ENCODE measurements at places on chromosomes 1 and 21.

- DNase-seq = no peak
Measured at GRCh38 chr1:208475449-208475848, 231.3 kb upstream of the PLXNA2 start.

- no peak for DNase-seq
Measured at GRCh38 chr1:211257826-211258225, 1.3 kb upstream of the RCOR3 start.

- no peak for DNase-seq
Measured at GRCh38 chr1:1004780-1005697, 5.1 kb upstream of the HES4 start.

- DNase-seq = no peak
Measured at GRCh38 chr1:118185084-118185832, at the start of gene SPAG17. TSS of gene SPAG17 (minus strand) at chr1:118185228. CDS start at chr1:118185157, 71 bp downstream.

GRCh38 chr1:11823366-11824137, 17.6 kb downstream of the CLCN6 start:
- no peak for DNase-seq

- DNase-seq = no peak
Measured at GRCh38 chr1:65055747-65056146, 89.4 kb upstream of the JAK1 start.

DNA sequence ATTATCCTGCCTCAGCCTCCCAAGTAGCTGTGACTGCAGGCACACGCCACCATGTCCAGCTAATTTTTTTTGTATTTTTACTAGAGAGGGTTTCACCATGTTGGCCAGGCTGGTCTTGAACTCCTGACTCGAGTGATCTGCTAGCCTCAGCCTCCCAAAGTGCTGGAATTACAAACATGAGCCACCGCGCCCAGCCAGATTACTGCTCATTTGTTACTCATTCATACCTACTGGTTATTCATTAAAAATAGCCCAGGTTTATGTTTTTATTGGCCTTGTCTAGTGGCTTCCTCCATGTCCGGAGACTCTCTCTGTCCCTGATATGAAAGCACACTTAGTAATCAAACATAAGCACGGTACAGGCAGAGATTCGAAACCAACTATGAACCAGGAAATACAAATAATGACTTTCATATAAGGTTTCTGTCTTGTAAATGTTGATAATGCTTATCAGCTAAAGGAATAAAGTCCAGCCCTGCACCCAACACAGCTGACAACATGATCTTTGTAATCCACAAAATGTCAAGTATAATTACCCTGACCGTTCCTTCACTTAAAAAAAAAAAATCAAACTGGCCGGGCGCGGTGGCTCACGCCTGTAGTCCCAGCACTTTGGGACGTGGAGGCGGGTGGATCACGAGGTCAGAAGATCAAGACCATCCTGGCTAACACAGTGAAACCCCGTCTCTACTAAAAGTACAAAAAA, 50.4 kb upstream of the CXADR start:
- DNase-seq = no peak

- no peak for DNase-seq
Measured at GRCh38 chr1:25531082-25531461, 12.3 kb upstream of the LDLRAP1 start.

- DNase-seq = no peak
Measured at GRCh38 chr1:22611530-22611947, 24.9 kb upstream of the C1QA start.

- DNase-seq = no peak
Measured at GRCh38 chr1:116847688-116848531, 61.8 kb upstream of the PTGFRN start.

DNA sequence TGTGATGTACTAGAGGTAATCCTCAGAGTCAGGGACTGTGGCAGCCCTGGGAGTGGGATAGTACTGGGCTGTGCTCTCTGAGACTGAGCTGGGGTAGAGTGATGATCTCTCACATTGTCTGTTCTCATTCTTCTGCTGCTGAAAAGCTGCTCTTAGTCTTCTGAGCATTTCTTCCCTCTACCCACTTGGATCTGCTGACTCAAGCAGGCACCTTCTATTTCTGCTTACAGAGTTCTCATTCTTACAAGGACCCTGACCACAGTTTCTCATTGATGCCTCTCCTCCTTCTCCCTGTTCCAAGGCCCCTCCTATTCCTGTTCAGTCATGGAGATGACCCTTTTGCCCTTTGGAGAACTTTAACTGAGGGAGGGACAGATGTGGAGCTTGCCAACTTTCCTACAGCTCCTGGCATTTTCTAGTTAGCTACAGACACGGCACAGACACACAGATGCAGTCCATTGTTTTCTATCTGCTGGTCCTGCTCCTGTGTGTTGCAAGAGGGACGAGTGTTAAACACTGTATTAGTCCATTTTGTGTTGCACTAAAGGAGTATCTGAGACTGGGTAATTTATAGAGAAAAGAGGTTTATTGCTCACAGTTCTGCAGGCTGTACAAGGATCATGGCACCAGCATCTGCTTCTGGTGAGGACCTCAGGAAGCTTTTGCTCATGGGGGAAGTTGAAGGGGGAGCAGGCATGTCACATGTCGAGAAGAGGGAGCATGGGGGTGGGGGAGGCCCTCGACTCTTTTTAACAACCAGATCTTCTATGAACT, 12.3 kb downstream of the MAPKAPK2 start:
- DNase-seq = no peak

- DNase-seq = no peak
Measured at GRCh38 chr1:168582688-168583336, 6.4 kb downstream of the XCL1 start.

DNA sequence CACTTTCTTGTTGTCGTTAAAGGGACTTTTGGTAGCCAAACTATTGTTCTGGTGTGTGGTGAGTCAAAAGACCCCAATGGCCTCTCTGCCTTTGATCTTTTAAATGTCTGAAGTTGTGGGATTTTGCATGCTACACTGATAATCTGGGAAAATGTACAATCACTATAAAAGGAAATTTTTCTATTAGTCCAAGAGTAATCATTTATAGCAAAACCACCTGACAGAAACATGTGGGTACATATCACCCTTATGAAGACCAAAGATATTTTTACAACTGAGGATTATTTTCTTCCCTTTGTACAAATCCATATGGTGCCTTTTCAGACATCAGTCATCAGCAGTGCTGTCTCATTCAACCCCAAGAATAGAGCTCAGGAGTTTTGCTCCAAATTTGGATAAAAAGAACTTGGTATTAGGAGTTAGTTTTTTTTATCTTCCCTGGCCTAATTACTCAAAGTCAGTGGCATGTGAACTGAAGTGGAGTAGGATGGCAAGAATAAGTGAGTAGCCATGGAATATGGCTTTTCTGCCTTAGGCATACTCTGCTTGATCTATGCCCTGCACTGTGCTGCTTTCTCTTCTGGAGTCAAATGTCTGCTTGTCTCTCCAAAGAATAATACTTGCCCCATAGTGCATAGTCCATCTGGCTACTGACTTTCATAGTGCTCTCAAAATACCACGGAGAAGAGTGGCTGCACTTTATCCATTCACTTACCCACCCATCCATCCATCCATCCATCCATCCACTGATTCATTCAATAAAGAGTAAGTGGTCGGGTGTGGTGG, 13.5 kb downstream of the GREM2 start:
- DNase-seq = no peak

- no peak for DNase-seq
Measured at GRCh38 chr1:243818978-243819377, 31.1 kb downstream of the AKT3 start.

DNA sequence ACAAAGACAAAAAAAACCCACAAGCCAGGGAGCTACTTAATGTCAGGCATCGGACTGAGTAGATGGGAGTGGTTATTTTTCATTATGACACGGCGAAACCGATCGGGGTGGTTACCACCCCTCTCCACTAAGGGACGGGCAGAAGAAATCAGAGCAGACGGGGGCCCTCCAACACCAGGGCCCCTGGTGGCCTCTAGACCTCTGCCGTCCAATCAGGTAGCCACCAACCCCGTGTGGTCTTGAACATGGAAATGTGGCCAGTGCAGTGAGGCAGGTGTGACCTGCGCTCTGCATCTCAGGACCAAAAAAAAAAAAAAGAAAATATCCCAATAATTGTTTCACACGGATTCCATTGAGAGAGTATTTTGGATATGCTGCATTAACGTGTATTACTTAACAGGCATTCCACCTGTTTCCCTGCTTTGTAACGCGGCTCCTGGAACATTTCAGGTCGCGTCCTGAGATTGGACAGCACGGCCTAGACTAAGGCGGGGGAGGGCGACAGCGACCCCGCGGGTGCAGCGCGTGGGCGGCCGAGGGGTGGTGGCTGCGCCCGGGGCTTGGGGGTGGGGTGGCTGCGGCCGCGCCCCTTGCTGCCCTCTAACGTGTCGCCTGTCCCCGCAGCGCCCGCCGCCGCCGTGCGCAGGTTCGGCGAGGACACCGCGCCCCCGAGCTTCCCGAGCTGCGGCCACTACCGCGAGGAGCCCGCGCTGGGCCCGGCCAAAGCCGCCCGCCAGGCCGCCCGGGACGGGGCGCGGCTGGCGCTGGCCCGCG, 48.3 kb downstream of the SIM2 start:
- DNase-seq = no peak
